ENCODE measurements at places on chromosomes 1 and 21.

GRCh38 chr1:156390469-156391365 lies 21.7 kb downstream of the RHBG start:
- no peak for DNase-seq

GRCh38 chr1:214801191-214801590 lies 198.2 kb downstream of the CENPF start:
- DNase-seq, result no peak

GRCh38 chr1:229410692-229411433 lies 23.0 kb downstream of the ACTA1 start:
- no peak for DNase-seq

GRCh38 chr1:232596666-232597303 lies 33.1 kb downstream of the SIPA1L2 start:
- DNase-seq, result no peak

- no peak for DNase-seq
Observed at GRCh38 chr1:113416496-113416895, 26.2 kb downstream of the MAGI3 start.

DNA sequence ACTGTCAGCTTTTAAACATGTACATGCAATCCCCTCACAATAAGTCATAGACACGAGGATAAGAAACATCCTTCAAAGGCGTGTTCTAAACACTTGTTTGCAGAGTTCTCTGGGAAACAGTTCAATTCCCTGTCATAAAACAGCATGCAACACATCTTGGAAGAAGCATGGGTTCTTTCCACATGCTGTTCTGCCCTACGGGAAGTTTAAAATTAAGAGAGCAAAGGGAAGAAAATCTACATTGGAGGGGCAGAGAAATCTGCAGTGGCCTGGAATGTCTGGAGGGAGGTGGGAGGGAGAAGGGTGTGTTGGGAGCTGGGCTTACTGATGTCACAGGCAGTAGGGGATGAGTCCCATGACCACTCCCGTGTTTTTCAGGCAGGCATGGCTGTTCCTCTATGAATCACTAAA lies 98.3 kb upstream of the SLC2A1 start:
- DNase-seq, result no peak
